GM12878 (cell line): ENCODE measurements at places on chromosomes 12 and 14.

GRCh38 chr12:124389138-124389724, 94.3 kb downstream of the RFLNA start:
- no peak for DNase-seq

- DNase-seq = no peak
Measured at GRCh38 chr12:18799561-18799960, 61.6 kb downstream of the CAPZA3 start.

DNA sequence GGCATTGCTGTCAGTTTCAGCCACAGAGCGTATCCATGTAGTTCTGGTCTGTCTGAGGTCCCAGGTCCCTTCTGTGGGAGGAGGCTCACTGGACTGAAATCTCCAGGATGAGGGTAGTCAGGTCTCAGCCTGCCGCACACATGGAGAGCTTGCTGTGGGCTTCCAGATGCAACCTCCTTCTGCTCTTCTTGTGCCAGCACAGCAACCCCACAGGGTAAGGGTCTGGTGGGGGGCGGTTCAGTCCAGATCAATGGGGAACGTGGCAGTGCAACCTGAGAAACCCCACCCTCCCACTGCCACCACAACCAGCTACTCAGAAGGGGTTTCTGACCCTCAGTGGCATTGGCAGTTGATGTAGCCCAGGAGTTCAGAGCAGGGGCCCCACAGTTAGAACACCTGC, 61.2 kb downstream of the BEGAIN start:
- DNase-seq = no peak

- no peak for DNase-seq
Measured at GRCh38 chr12:4584896-4585295, 22.9 kb downstream of the DYRK4 start.

- DNase-seq = peak; percentile 96
Measured at GRCh38 chr12:110776410-110776809, 33.7 kb upstream of the PPP1CC start.
